Neuronal stem cell (in vitro differentiated cells): ENCODE measurements at places on chromosomes 11 and 22.

DNA sequence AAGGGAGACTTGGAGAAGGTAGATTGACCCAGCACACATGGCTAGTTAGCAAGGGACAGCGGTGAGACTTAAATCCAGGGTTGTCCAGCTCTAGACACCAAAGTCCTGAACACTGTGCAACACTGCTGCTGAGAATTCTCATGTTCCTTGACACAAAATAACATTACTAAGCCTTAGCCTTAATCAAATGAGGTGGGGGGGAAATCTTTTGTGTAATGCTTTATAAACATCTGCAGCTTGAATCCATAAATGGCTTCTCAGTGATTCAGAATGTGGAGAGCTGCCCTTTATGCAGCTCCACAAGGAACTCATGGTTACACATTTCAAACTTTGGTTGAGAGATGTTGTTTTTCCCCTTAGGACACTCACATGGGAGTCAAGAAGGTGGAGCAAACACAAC, 80.0 kb downstream of the CD44 start:
- DNase-seq, result no peak

- DNase-seq, result no peak
Measured at GRCh38 chr22:48444320-48445112, 1383.2 kb downstream of the BRD1 start.

DNA sequence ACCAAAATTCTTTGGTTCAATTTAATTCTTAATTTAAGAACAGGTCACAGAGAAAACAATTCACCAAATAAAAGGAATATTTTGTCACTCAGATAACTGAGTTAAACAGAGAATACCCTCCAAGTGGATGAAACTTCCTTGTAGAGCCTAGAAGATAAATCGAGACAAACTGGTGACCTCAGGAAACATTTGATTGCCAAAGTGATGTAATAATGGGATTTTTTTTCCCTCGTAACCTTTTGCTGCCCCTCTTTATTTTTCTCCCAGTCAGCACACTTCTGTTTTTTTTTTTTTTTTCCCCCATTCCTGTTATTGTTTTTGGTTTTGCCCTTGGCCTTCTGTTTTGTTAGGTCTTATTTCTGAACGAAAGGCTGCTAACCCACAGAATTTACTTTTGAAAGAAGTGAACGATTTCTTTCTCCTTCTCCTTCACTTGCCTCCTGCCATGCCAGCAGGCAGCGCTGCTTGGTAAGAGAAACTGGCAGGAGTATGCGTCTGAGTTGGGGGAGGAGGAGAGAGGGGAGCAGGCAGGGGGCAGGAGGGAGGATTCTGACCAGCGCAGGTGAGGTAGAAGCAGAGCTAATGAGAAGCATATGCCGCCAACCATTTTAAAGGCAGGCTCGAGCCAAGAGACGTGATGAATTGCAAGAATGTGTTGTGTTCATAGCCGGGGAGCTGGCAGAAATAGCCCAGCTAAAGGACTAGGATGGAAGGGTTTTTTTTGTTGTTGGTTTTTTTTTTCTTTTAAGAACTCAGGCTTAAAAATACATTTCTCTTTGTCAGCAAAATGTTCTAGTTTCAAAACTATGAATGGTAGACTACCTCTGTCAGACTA, 121.9 kb upstream of the MTMR2 start:
- DNase-seq, result no peak

DNA sequence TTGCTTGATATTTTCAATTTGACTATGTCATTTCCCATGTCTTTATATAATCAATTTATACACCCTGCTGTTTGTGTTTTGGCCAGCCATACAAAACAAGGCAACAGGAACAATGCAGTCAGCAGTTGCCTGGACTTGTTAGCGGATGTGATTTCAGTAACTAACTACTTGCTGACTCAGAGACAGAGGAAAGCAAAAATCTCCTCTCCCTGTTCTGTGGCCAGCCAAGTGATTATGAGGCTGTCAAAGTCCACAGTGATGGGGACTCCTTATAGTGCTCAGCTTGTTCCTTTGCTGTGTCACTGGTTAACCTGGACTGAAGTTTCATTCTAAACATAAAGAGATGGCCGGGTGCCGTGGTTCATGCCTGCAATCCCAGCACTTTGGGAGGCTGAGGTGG, 32.6 kb upstream of the APLP2 start:
- DNase-seq, result no peak

DNA sequence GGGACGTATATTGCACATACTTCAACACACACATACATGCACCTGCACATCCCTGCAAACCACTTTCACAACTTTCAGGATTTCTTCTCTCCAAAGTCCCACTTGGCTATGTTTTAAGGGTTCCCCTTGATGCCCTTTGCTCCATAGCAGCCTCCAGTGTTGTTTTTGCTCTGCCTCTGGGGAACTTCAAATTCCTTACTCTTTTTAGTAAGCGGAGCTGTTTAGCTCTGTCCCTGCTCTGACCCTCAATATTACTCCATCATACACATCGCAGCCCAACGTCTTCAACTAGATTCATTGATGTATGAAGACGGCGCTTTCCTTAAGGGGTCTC, 18.3 kb downstream of the PRR5L start:
- DNase-seq, result no peak

DNA sequence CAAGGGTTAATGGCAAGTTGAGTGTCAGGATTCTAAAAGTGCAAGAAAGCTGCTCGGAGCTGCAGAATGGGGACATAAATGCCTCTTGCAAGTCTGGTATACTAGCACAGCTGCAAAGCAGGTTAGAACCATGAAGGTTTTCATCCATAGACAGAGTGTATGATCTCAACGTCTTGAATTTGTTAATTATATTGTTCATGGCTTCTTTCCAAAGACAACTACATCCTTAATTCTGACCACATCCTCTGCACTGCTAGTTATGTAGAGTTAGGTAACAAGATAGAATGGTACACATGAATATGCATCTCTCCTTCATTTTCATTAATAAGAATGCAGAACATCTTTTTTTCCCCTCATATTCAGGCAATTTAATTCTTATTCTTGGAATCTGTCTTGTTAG, 34.2 kb downstream of the EXPH5 start:
- no peak for DNase-seq

GRCh38 chr11:132728026-132728425, 804.3 kb downstream of the OPCML start:
- DNase-seq, result no peak

DNA sequence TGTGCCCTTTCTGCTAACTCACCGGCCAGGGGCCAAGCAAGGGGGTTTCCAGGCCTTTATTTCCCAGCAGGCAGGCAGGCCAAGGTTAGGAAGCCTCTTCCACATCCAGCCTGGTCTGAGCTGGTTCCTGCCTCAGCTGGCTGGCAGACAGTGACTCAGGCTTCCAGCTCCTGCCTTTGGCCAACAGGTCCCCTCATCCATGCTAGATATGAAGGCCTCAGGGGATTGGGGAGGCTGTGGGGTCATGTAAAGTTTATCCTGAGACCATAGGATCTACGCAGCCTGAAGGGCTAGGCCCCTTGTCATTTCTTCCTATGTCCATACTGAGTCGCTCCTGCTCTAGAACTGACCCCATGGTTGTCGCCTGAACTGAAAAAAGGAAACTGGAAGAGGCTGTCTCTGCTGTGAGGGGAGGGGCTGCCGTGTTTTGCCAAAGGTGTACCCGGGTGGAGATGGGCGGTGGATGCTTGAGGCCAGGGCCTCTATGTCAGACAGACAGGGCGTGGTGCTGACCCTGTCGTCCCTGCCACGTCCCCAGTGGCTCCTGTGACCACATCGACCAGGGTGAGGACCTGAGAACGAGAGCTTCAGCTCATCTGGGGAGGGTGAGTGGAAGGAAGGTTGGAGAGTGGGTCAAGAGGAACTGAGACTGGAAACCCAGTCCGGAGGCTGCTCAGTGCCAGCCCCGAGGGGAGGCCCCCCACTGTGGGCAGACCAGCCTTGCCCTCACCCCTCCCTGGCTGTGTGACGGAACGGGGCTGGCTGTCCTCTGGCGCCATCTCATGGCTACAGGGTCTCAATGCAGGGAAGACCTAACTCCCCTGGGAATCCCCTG, 17.0 kb downstream of the P2RY6 start:
- DNase-seq, result peak; percentile 79

DNA sequence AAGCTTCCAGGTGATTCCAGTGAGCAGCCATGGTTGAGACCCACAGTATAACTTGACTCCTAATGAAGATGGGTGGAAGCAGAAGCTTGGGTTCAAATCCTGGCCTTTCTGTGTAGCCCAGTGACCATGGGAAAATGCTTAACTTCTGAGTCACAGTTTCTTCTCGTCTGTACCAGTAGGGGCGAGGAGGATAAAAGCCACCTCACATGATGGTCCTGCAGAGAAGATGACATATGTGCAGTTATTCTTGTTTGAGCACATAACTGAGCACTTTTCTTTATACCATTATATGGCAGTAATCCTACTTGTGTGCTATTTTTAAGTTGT, 4.9 kb downstream of the TMEM109 start:
- no peak for DNase-seq

DNA sequence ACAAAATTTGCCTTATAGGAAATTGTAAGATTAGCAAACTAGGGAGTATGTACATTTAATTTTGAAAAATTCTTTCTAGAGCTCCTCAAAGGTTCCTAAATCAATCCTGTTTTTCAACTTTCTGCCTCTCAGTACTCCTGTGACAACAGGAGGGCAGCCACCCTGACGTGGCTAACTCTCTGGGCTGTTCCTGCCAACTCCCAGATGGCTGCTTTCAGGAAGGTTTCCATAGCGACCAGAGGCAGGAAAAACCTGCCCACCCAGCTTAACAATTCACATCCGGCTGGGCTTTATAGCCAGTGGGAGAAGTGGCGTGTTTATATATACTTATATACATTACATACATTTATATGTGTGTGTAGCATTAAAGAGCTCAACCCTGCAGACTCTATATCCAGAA, 26.5 kb downstream of the SGSM3 start:
- DNase-seq, result peak; percentile 12

GRCh38 chr22:26586556-26587325, 3.2 kb downstream of the TPST2 start:
- DNase-seq, result no peak

DNA sequence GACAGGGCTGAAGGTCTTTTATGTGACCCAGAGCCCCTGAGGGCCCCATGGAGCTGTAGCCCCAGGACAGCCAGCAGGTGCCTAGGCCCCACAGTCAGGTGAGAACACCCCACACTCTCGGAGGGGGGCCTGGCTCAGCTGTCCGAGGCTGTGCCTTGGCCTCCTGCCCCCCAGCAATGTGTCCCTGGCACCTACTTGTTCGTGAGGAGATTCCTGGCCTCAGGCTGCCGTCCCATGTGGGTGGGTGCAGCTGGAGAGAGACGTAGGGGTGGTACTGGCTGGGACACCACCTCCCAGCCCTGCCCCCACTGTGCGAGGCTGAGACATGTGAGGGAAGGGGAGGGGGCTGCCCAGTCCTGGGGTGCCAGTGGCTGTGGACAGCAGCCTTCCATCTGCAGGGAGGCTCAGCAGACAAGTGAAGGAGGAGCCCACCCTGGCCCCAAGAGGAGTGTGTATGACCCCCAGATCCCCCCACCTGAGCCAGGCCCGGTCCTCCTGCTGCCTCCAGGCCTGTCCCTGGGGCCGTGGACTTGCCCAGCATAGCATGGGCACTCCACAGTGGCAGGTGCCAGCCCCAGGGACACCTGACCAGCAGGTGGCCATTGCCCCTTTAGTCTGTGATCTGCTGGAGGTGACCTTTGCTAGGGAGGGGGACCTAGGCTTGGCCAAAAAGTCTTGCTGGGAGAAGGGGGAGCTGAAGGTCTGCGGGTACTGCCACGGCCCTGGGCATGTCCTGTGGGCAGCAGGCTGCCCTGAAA, 17.0 kb downstream of the IL17REL start:
- no peak for DNase-seq

DNA sequence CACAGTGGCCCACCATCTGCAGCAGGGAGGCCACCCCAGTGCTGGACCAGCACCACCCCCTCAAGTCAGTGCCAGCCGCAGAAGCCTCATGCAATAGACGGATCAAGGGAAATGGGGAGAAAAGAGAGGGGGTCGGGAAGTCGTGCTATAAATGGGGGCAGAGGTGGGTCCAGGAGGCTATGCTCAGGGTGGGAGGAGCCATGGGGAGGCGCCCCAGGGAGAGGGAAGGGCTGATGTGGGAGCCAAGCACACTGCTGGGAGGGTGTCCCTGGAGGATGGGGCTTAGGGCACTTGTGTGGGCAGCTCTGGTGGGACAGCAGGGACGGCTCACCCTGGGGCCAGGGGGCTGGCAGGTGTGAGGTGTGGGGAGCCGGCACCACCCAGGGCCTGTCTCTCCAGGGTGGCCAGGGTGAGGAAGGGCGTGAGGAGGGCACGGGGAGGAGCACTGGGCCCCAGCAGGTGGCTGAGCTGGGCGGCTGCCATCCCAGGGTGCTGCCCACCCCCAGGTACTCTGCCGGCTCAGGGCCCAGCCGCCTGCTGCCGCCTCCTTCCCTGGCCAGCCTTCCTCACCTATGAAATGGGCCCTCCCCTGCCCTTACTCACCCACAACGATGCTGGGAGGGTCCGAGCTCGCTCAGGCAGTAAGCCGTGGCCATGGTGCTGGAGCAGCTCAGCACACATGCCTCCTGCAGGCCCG, 18.0 kb downstream of the PHLDA2 start:
- no peak for DNase-seq

DNA sequence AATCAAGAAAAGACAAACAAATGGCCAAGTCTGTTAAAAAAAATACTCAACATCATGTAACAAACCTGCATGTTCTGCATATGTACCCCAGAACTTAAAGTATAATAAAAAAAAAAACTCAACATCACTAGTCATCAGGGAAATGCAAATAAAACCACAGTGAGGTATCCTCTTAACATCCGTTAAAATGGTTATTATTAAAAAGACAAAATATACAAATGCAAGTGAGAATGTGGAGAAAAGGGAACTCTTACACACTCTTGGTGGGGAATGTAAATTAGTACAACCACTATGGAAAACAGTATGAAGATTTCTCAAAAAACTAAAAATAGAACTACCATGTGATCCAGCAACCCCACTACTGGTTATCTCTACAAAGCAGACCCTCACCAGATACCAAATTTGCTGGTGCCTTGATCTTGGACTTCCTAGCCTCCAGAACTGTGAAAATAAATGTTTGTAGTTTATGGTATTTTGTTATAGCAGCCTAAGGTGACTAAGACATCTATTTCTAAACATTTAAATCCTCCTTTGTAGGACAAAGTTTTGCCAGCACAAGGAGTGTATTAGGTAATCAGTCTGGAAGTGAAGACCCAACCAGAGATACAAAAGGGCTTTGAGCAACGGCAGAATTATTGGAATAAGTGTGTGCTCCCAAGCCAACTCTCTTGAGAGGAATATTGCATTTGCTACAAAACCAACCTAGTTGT, 32.4 kb upstream of the SCUBE2 start:
- no peak for DNase-seq

- no peak for DNase-seq
Measured at GRCh38 chr11:119438599-119438998, 15.6 kb upstream of the THY1 start.

- DNase-seq, result no peak
Measured at GRCh38 chr11:79269611-79270307, 171.1 kb downstream of the TENM4 start.
